ENCODE measurements at places on chromosomes 4 and X.

- no peak for DNase-seq
These were observed 177.1 kb downstream of the CBR4 start for GRCh38 chr4:168832763-168833575.

- no peak for DNase-seq
These were observed 191.7 kb downstream of the TLL1 start for GRCh38 chr4:166064721-166065120.

GRCh38 chr4:28481565-28481964 is 1620.9 kb downstream of the STIM2 start:
- DNase-seq, result no peak

- DNase-seq, result no peak
These were observed 437.6 kb upstream of the AGA start for GRCh38 chr4:177879851-177880250.

DNA sequence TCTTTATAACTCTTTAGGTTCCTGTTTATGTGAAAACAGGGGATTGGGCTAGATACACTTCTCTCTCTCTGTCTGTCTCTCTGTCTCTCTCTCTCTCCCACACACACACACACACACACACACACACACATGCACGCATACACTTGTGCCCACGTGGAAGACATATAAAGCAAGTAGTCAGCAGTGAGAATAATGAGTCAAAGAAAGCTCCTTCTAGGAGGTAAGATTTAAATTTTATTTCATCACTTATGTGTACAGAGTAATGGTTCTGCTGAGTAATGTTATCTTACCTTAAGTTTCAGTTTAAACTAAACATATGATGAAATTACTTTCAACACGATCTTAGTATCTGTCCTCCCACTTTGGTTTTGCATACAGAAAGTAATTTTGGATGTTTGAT is 243.0 kb upstream of the TEX13A start:
- no peak for DNase-seq

- no peak for DNase-seq
These were observed 917.7 kb upstream of the INTU start for GRCh38 chr4:126715067-126715466.

DNA sequence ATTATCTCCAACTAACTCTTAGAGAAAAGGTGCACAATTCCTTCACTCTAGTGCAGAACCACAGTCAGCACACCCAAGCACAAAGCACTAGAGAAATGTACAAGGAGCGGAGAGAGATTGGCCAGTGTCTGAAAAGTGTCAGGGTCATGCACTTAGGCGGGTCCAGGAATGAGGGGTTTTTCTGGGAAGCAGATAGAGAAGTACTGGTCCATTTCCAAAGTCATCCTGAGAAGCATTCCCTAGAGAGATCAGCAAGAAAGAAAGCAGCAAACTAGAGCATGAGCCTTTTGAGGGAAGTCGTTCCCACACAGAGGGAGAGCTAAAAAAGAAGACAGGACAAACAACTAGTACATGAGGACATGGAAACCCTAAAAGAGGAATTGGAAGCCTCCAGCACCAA is 168.1 kb upstream of the MAP3K15 start:
- DNase-seq, result no peak

GRCh38 chr4:127357765-127358164 is 275.0 kb upstream of the INTU start:
- DNase-seq, result no peak

DNA sequence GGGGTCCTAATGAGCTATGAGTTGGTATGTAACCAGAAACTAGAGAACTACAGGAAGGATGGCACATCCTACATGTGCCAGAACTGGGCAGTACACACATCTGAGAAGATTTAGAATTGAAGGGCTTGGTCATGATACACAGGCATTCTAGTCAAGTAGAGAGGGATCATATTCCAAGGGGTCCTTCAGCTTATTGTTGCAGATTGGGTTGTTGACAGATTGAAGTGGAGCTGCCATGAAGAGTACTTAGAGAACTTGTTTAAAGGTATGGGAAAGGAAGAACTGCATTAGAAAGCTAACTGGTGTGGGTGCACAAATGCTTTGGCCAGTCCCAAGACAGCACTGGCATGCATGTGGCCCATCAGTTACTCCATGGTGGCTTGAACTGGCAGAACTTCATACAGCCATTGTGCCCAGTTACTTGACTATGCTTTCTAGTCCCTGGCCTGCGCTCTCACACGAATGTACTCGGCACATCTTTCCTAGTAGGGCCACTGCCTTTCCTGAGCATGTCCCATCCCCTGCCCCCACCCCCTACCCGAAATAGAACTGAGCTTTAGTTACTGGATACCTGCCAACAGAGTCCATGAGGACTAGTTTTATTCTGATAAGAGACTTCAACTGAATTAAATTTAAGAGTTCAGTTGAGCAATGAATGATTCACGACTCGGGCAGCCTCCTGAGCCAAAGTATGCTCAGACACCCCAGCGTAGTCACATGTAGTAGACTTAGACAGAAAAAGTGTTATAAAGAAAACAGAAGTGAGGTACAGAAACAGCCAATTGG is 64.0 kb downstream of the CCNG2 start:
- DNase-seq, result no peak

DNA sequence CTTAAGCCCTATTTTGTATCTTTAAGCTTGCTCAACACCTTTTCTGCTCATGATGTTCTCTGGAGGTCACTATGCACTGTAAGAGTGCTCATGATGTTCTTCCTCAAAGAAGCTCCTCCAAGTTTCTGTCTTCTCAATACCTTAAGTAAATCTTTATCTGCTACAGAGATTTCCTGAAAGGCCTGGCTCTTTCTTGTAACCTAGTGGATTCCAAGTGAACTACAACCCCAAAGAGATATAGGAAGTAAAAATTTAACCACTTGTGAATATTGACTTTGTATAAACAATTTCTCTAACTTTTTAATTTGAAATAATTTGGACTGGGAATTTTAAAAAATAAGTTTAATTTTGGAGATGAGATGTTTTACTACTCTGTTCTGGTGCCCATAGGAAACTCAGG is 39.3 kb upstream of the XK start:
- no peak for DNase-seq

- no peak for DNase-seq
These were observed 54.1 kb downstream of the SRPX start for GRCh38 chrX:38166478-38167083.

- DNase-seq, result no peak
These were observed 31.0 kb upstream of the HTRA3 start for GRCh38 chr4:8238515-8239053.

DNA sequence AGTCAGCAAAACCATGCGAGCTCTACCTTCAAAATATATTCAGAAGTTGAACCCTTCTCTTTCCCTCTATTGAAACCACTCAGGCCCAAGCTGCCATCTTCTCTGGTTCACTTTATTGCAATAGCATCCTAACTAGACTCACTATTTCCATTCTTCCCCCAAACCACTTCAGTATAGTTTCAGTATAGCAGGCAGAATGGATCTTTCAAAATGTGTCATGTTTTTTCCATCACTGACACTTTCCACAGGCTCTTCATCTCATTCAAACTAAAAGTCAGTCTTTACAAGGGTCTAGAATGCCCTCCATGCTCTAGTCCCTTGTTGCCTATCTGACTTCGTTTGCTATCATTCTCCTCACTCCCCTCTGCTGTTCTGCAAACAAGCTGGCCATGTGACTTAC is 274.4 kb downstream of the IDS start:
- DNase-seq, result no peak

DNA sequence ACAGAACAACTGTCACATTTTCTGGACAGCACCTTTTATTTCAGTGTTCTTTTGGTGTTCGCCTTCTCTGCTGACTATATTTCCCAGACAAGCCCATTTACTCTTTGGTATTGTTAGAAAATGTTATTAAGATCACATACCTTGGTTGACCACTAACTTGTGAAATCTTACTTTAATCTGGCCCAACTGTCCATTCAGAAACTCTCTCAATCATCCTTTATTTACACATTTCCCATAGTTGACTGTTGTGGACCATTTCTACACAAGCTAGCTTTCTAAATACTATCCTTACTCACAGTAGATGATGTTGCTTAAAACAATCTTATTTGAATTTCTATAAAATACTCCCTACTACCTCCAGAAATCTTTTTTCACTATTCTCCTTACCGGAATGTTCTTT is 64.7 kb downstream of the QRFPR start:
- DNase-seq, result no peak

GRCh38 chrX:34528081-34528480 is 129.0 kb downstream of the TMEM47 start:
- DNase-seq, result no peak

- no peak for DNase-seq
These were observed 860.3 kb upstream of the NDST4 start for GRCh38 chr4:115973768-115974167.

- no peak for DNase-seq
These were observed 41.8 kb downstream of the HTRA3 start for GRCh38 chr4:8311101-8312068.

- DNase-seq, result no peak
These were observed 281.0 kb downstream of the LDB2 start for GRCh38 chr4:16617435-16617834.

DNA sequence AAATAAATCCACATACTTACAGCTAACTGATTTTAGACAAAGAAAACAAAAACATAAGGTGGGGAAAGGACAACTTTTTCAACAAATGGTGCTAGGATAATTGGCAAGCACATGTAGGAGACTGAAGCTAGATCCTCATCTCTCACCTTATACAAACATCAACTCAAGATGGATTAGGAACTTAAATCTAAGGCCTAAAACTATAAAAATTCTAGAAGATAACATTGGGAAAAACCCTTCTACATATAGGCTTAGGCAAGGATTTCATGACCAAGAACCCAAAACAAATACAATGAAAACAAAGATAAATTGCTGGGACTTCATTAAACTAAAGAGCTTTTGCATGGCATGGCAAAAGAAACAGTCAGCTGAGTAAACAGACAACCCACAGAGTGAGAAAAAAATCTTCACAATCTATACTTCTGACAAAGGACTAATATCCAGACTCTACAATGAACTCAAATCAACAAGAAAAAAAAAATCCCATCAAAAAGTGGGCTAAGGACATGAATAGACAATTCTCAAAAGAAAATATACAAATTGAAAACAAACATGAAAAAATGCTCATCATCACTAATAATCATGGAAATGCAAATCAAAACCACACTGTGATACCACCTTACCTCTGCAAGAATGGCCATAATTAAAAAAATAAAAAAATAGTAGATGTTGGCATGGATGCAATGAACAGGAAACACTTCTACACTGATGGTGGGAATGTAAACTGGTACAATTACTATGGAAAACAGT is 14.1 kb upstream of the AFP start:
- DNase-seq, result no peak

DNA sequence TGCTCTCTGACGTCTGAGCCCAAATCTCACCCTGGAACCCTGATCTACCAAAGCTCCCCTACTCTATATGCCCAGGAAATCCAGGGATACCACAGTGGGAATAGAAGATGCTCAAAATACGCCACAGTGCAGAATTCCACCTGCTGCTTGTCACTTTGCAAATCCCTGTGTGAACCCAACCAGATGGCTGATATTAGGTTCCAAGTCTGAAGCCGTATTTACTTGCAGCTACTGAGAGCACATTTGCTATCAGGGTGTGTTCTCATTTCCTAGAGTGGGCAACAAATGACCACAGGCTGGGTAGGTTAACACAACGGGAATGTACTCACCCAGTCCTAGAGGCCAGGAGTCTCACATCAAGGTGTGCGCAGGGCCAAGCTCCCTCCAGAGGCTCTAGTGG is 126.8 kb downstream of the MXRA5 start:
- DNase-seq, result no peak

DNA sequence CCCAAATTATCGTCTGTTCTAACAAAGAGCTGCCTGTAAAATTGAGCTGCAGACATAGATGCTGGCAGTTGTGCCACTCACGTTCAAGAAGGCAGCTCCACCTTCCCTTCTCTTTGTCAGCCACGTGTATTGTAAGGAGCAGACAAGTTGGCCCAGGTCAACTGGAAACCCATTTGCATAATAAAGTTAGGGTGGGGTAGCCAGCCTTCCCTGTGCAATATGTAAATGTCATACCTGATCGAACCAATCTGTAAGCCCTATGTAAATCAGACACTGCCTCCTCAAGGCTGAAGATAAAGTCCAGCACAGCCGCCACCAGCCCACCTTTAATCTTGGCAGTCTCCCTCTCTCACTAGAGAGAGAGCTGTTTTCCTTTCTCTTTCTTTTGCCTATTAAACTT is 117.2 kb downstream of the TMEM144 start:
- no peak for DNase-seq

DNA sequence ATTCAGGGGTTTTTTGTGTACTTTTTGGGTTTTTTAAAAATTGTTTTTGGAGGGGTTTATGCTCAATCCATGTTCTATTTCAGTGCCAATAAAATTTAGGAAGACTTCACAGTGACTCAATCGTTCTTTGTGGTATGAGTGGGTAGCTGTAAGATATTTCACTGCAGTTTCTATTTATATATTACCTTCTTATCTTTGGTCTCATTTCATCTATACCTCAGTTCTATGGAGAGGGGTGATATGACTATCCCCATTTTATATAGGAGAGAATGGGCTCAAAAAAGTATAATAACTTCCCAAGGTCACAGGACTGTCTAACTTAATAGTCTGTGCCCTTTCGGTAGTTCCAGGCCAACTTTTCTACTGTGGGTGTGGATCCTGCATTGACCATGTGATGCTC is 74.4 kb downstream of the MSN start:
- no peak for DNase-seq

DNA sequence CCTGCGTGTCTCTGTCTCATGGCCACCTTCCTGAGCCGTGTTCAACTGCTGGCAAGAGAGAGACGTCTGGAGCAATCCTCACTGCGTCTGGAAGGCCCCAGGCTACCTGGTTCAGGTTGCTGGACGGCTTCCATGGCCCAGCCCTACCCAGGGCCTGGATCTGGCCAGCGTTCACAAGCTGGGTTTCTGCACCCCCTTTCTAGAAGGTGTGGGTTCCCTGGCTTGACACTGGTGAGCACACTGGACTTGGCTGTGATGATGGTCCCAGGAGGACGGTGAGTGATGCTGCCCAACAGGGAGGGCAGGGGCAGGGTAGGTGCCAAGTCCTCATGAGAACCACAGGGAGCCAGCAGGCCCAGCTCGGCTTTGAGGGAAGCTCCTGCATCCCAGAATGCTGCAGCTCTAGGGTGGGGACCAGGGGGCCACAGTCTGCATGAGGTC is 63.4 kb downstream of the HTRA3 start:
- no peak for DNase-seq

DNA sequence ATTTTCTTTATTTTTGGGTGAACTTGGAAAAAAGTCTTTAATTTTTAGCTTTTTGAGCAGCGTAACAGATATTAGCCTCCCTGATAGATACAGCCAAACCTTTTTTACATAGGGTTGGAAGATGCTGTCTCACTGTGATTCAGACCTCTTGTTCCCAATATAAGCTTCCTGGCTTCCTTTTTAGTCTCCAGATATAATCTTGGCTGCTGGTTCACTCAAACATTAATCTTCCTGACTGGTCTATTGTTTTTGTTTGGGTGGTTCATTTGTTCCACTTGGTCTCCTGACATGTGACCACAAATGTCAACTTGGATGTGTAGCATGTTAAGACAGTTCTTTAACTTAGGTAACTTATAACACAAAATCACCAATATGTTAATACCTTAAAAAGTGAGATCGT is 23.0 kb downstream of the RPA4 start:
- no peak for DNase-seq

All from vagina (tissue), 2 donors.